ENCODE measurements at places on chromosomes 12 and 14. TPM values are rescaled to one million over a fixed set of nuclear protein-coding genes. Genes with fewer than 3 reads are reported as not detected.

GRCh38 chr12:130984183-130985058 is 30.7 kb downstream of the ADGRD1 start:
- DNase-seq = no peak

GRCh38 chr14:80233470-80234089 is 22.3 kb upstream of the DIO2 start:
- DNase-seq = no peak

GRCh38 chr12:45257185-45257930 is 41.5 kb downstream of the ANO6 start:
- DNase-seq = no peak

DNA sequence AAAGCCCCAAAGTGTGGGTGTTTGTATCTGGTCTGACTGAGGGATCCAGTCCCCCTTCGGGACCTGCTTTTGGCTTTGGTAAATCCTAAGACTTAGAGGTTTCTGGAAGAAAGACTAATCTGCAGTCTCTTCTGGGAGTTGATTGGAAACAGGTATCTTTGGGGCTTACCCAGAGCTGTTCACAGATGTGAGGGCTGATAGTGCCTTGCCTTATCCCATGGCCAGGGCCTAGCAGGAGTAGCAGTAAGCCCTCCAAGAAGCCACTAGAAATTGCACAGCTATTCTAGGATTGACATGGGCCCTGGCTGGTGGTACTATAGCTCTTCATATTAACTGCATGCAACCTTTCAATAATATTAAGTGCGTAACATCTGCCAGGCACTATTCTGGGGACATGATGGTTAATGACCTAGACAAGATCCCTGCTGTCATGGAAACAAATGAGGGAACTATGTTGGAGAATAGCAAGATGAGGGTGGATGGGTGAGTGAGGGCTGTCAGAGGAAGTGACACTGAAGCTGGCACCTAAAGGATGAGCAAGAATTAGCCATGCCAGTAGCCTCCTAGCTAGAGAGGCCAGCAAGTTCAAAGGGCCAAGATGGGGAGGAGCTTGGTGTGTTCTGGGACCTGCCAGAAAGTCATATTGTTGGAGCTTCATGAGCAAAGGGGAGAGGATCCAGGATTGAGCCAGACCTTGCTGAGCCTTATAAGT is 71.7 kb downstream of the CRADD start:
- no peak for DNase-seq

GRCh38 chr12:63321373-63321772 is 170.4 kb upstream of the AVPR1A start:
- DNase-seq = no peak

DNA sequence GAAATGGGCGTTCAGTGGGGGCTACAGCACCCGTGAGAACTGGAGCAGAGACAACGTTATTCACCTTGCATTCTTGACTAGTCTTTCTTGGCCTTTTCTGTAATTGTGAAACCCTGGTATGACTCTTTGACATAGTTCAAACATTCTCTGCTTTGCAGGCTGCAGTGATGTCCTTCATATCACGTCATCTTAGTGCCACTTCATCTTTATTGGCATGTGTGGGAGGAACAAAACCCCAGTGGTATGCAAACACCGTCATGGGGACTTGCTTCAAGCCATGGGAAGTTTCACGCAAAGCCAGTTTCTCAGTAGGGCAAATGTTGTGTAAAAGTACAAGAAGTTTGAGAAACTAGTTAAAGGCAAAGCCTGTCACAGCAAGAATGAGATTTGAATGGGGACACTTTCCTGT is 20.2 kb upstream of the DUSP16 start:
- DNase-seq = no peak

DNA sequence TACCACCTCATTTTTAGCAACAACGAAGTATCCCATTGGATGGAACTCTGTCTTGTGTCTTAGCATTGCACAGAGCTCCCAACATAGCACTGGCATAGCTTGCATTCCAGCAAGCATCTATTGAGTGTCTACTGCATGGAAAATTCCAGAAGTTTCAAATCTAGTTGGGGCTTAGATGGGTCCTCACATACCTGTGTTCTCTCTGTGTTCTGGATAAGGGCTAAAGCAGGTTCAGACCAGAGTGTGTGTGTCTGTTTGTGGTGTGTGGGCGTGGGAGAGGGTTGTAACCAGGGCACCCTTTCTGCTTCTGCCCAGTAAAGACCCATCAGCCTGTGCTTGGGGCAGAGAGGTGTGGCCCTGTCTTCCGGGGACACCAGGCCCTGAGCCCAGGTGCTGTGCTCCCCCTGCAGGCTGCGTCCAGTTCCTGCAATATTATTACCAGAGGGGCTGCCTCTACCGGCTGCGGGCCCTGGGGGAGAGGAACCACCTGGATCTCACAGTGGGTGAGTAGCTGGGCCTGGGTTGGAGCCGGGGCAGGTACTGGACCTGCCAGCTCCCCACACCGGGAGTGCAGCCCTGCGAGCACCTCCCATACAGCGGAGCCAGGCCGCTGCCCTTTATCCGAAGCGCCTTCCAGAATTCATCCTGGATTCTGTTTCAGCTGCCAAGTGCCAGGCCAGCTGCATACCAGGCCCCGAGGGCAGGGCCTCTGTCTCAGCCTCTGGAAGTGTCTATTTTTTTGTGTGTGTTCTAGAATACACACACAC is 20.3 kb downstream of the RHOF start:
- peak; percentile 64 for DNase-seq

- DNase-seq = no peak
Measured at GRCh38 chr12:118355843-118356242, 16.9 kb downstream of the TAOK3 start.

GRCh38 chr12:25018146-25018545 is 69.2 kb upstream of the BCAT1 start:
- no peak for DNase-seq

DNA sequence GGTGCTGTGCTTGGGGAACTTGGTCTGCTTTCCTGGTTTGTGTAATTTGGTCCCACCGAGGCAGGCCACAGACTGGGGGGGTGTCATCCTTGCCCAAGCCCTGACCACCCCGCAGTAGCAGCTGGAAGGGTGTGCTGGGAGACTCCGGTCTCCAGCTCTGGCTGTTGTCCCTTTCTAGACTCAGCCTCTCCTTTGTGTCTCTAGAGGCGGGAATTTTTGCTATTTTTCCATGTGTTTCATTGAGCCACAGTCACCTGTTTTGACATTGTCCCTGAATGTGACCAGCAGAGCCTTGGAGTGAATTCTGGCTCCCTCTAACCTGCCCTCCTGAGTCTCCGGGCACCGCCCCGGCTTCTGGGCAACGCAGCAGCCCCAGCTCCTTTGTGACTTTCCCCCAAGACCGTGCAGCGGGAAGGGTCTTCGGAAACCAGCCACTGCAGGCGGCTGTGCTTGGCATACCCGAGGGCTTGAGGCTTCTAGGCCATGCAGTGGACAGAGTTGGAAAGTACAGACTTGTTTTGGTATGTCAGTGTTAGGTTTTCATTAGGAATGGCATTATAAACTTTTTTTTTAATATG is 98.6 kb downstream of the TNFAIP2 start:
- no peak for DNase-seq

DNA sequence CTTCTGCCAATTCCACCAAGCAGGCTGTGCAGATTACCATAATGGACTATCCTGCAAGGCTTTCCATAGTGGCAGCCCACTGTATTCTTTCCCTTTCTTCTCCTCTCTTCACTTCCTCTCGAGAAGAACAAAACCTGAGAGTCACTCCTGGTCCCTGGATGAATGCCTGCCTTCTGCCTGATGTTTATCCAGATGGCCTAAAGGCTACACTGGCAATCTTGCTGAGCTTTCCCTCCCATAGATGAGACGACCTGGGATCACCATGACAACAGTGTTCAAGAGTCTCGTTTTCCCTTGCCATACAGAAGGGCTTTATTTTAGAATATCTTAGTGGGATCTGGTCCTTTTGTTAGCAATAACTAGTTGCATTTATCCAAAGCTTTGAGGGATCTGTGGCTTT is 142.3 kb downstream of the RTN1 start:
- no peak for DNase-seq

DNA sequence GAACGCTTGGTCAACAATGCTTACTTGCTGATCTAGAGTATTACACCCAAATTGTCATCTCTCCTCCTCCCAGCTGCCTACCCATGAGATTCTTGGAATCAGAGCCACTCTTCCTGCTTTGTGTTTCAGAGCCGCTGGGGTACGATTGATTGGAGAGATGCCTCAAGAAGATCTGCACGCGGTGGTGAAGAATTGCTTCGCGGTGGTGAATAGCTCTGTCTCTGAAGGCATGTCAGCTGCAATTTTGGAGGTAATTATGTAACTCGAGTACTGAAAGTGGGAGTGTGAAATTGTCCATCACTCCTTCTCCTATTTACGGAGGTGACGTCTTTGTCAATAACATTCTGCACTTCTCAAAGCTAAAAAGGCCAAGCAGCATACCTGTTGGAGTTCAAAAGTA is 93.9 kb downstream of the GLT1D1 start:
- DNase-seq = no peak

DNA sequence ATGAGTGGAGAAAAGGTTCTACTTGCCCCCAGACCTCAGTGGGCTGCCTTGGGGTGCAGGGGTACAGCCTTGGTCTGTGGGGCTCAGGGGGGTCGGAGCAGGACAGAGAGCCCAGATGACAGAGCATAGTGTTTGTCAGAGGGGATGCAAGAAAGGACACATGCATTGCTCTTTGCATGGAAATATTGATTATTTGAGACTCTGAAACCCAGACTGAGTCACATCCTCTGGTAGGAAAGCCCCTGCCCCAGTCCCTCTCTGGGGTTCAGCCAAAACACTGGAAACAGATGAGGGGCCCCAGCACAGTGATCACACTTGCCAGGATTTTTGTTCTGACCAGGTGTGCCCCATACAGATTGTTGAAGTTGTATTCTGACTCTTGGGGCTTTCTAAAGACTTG is 1094.4 kb downstream of the BCL11B start:
- DNase-seq = no peak

GRCh38 chr12:41724216-41724615 is 420.5 kb downstream of the GXYLT1 start:
- DNase-seq = no peak

DNA sequence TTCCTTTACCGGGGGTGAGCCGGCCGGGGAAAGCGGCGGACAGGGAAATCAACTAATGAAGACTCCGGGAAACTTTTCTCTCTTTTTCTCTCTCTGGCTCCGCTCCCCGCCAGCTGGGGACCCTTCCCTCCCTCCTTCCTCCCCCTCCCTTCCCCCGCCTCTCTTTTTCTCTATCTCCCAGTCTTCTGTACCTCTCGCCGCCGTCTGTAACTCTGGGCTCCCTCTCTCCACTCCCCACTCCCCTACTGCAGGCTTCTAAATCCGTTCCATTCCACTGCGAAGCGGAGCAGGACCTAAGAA is 6.9 kb upstream of the HOXC11 start:
- DNase-seq = no peak

GRCh38 chr14:76375947-76376404 is at the start of gene ESRRB:
TSS of gene ESRRB (plus strand) at chr14:76376137. CDS start at chr14:76376402, 265 bp downstream.
- no peak for DNase-seq

- no peak for DNase-seq
Measured at GRCh38 chr14:103209054-103209453, 85.8 kb downstream of the TNFAIP2 start.

GRCh38 chr14:24317141-24317928 is 6.0 kb downstream of the LTB4R start:
- no peak for DNase-seq

DNA sequence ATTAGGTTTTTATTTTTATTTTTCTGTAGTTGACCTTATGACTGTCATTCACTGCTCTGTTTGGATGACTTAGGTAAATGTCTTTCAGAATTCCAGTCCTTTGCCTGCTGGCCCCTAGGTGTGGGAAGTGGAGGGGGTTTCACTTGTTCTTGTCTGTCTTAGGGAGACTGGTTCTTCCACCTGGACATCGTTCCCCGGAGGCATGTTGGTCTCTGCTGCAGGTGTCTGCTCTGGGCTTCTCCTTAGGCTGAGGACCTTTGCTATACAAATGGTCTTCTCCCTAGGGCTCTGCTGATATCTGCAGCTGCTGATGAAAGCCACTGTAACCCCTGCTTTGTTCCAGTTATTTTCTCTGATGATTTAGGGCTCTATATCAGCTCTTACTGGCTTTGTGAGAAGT is 97.1 kb downstream of the OTOGL start:
- no peak for DNase-seq

- no peak for DNase-seq
Measured at GRCh38 chr12:31246470-31246850, 79.5 kb downstream of the SINHCAF start.

DNA sequence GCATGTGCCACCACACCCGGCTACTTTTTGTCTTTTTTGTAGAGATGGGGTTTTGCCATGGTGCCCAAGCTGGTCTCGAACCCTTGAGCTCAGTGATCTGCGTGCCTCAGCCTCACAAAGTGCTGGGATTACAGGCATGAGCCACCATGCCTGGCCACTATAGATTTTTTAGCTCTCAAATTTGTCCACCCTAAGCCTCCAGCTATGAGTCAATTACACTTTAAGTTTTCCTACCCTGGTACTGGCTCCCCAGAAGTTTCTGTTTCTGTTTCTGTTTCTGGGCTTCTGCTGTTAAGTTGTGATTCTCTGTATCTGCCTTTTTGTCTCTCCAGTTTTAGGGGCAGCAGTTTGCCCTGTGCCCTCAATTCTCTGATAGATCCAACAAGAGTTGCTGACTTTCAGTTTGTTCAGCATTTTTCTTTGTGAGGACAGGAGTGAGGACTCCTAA is 4.4 kb upstream of the TINF2 start:
- DNase-seq = no peak

GRCh38 chr12:122097927-122098756 is 19.6 kb downstream of the MLXIP start:
- peak; percentile 73 for DNase-seq

GRCh38 chr12:66065150-66065549 is 65.4 kb downstream of the LLPH start:
- no peak for DNase-seq

GRCh38 chr14:32381869-32382268 is 52.8 kb downstream of the AKAP6 start:
- no peak for DNase-seq

Gene C3AR1
- total RNA-seq = 3.2 TPM

Gene ST8SIA1
- total RNA-seq = 2.1 TPM

Gene CLEC4D
- 0.31 TPM for total RNA-seq

Gene TAS2R7
- total RNA-seq = not detected

Gene CD69
- not detected for total RNA-seq

Gene TAS2R10
- not detected for total RNA-seq

Gene SP7
- not detected for total RNA-seq

Gene GRIN2B
- total RNA-seq = not detected

Gene RNASE7
- not detected for total RNA-seq

Gene PAX9
- total RNA-seq = not detected

Gene SLC15A4
- 14.9 TPM for total RNA-seq

Gene MUCL1
- total RNA-seq = not detected

Gene ZNF84
- total RNA-seq = 23.0 TPM

Gene TCL1B
- total RNA-seq = not detected

Gene EPYC
- not detected for total RNA-seq

Gene CCDC197
- total RNA-seq = 0.45 TPM
